ENCODE measurements at places on chromosomes 1 and 21. TPM values are rescaled to one million over a fixed set of nuclear protein-coding genes. Genes with fewer than 3 reads are reported as not detected.

Gene PPIAL4G
- not detected for total RNA-seq

DNA sequence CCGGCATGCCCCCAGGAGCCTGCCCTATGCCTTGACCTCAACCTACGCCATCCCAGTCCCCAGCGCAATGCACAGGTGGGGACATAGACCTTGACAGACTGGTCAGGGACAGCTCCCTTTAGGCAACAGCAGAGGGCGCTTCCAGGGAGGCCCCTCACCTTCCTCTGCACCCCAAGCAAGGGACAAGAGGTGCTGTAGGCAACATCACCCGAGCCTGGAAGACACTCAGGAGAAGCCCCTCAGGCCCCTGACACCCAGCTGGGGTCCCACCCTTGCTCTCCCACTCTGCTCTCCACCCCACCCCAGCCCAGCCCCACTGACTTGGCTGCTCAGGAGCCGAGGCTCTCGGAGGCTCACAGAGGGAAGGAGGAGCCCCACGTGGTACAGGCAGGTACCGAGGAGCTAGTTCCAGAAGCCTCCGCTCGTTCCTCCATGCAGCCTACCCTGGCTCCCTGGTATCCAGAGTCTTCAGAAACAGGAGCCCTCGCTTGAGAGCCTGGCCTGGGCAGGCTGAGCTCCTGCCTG, 2.4 kb upstream of the WNT3A start:
- no peak for DNase-seq

GRCh38 chr1:203462878-203463277, 12.7 kb upstream of the PRELP start:
- no peak for DNase-seq

Gene EDARADD
- total RNA-seq: 4.9 TPM

DNA sequence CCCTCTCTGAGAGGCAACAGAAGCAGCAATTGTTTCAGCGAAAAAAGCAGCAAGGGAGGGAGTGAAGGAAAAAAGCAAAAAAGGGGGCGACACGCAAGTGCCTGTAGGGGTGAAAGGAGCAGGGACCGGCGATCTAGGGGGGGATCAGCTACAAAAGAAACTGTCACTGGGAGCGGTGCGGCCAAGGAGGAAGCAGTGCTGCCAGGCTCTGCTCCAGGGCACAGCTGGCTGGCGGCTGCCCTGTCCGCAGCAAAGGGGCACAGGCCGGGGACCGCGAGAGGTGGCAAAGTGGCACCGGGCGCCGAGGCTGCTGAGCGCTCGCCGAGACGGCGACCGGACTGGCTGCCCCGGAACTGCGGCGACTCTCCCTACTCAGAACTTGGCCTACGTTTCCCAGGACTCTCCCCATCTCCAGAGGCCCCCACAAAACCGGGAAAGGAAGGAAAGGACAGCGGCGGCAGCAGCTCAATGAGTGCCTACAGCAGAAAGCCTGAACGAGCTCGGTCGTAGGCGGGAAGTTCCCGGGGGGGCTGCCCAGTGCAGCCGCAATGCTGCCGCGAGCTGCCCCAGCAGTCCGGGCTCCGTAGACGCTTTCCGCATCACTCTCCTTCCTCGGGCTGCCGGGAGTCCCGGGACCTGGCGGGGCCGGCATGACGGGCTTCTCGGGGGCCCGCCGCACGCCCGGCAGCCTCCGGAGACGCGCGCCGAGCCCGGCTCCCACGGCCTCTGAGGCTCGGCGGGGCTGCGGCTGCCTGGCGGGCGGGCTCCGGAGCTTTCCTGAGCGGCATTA, 1.0 kb upstream of the CDKN2C start:
- peak; percentile 49 for DNase-seq

DNA sequence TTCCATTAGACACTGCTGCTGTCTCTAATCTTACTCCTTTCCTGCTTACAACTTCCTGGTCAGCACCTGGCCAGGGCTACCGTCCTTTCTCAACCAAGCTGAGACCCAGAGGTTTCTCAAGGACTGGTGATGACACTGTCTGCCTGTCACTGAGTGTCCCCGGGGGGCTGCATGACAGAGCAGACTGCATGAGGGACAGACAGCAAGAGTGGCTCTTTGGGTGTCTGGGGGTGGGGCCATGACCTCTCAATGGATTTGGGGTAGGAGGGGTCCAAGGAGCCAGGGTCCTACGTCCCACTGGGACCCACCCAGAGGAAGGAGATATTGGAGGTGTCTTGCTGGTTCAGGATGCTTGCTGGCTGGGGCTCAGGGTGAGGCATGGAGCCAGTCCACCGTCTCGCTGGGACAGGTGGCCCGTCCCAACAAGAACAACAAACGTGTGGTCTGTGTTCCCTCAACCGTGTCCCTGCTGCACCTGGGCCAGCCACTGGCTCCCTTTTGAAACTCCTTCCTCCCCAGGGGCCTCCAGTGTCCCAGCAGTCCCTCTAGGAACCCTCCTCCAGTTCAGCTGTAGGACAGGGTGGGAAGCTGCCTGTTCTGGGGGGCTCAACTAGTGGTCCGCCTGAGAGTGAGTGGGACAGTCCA, 344.6 kb upstream of the AJAP1 start:
- no peak for DNase-seq

GRCh38 chr1:155540000-155540874, 22.4 kb downstream of the ASH1L start:
- no peak for DNase-seq

DNA sequence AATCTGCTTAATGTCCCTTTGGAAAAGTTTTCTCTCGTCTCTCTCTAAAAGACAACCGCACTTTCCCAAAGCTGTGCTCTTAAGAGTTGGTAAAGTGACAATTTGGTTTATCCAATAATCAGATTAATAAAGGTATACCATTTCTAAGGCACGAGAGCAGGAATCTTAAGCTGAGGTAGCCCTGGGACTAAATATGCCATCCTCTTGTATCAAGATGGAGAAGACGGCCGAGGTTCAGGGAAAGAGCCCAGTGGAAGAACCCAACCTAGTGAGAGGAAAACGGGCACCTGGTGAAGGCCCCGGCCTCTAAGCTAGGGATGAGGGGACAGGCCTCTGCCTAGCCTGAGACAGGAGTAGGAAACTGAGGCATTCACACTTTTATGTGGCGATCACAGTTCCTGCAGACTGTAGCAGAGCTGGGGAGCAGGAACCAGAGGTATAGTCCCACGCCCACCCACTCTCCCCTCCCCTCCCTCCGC, 334 bp upstream of the SARS1 start:
- DNase-seq: no peak

GRCh38 chr1:33379631-33380354, 51.1 kb downstream of the PHC2 start:
- DNase-seq: no peak

- DNase-seq: no peak
Measured at GRCh38 chr1:30520476-30520875, 202.9 kb downstream of the MATN1 start.

- peak; percentile 13 for DNase-seq
Measured at GRCh38 chr1:7705048-7705907, 65.8 kb upstream of the VAMP3 start.
